Activated naive CD4-positive, alpha-beta T cell treated with Interleukin-2 at 50 U/mL for 16 hours (primary cell): ENCODE measurements at places on chromosomes 12 and 14.

DNA sequence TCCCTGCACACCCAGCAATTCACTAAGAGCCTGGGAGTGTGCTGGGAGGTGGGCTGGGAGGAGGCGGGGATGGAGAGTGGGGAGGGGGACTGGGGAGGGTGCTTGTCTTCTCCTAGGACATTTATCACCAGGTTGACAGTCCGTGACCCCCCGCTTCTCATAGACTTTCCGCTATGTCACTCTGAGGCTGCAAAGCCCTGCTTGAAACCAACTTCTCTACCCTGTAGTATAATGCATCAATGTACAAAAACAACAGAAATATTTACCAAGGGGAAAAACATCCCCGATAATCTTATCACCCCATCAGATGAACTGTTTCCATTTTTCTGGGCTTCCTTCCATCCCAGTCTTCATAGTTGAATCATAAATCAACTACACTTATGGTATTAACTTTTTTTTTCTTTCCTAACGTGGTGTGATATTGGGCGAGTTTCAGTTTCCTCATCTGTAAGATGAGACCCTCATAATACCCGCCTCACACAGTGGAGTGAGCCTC lies 28.6 kb upstream of the BATF start:
- DNase-seq = no peak

DNA sequence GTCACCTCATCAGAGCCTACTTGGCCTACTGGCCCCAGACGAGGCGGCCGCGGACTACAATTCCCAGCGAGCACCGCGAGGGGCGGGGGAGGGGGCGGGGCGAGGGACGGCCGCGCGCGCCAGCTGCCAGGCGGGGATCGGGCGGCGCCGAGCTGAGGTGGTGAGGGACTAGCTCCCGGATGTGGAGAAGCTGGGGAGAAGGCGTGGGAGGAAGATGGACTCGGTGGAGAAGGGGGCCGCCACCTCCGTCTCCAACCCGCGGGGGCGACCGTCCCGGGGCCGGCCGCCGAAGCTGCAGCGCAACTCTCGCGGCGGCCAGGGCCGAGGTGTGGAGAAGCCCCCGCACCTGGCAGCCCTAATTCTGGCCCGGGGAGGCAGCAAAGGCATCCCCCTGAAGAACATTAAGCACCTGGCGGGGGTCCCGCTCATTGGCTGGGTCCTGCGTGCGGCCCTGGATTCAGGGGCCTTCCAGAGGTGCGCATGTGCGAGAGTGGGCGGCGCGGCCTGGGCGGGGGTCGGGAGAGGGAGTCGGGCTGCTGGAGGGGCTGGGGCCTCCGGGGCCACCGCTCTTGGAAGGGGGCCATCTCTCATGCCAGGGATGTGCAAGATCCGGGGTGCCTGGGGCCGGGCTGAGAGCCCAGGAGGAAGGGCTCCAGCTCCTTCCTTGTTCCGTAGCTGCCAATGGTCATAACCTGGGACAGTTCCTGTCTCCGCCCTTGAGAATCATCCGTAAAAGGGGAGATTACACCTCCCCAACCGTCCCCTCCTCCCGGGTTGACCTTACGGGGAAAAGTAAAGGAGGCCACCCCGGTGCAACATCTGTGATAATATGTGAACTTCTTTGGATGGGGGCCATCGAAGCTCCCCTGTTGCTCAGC lies at the start of gene CMAS:
Gene CMAS (plus strand): TSS at position 129 of the 878 bp plus-strand sequence. CDS start 86 bp downstream, at position 215.
- peak; percentile 79 for DNase-seq

GRCh38 chr12:88431246-88431645 lies 149.0 kb downstream of the KITLG start:
- no peak for DNase-seq

DNA sequence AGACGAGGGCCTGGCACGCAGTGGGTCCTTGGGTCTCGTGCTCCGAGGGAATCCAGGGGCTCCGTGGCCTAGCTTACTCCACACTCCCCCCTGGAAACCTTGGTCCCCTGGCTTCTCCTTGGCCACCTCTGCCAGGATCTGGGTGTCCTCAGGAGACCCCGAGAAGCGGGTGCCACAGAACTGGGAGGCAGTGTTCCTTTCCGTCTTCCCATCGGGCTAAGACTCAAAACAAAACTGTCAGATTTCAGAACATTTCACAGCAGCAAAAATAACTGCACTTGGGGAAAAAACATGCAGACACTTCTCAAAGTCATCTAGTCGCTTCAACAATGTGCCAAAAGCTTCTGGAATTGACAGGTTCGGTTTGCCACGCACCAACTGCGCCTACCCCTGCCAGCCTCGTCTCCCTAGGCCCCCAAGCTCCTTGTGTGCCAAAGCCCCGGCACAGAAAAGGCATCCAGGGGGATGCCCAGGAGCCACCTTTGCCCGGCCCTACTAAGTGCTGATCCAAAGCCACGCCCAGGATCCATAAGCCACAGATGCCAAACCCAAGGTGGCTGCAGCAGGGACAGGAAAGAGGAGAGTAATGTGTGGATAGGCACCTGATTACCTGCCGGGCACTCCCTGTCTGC lies 58.4 kb upstream of the DIO3 start:
- no peak for DNase-seq

- DNase-seq = no peak
These were observed 503.5 kb downstream of the LRFN5 start for GRCh38 chr14:42110167-42110566.

GRCh38 chr14:102235275-102235897 lies 69.6 kb downstream of the MOK start:
- peak; percentile 79 for DNase-seq

- DNase-seq = no peak
These were observed 185.8 kb downstream of the SLC6A15 start for GRCh38 chr12:84726780-84727179.

- no peak for DNase-seq
These were observed 75.6 kb upstream of the TMEM132C start for GRCh38 chr12:128191380-128191779.
